EH (cell line): ENCODE measurements at places on chromosomes 6 and 20.

GRCh38 chr20:11905460-11906179, 12.1 kb upstream of the BTBD3 start:
- DNase-seq = peak; percentile 26

GRCh38 chr6:143696664-143697000, 18.9 kb downstream of the PHACTR2 start:
- DNase-seq = peak; percentile 37

- DNase-seq = no peak
Measured at GRCh38 chr6:90062051-90062450, 167.8 kb downstream of the GJA10 start.

DNA sequence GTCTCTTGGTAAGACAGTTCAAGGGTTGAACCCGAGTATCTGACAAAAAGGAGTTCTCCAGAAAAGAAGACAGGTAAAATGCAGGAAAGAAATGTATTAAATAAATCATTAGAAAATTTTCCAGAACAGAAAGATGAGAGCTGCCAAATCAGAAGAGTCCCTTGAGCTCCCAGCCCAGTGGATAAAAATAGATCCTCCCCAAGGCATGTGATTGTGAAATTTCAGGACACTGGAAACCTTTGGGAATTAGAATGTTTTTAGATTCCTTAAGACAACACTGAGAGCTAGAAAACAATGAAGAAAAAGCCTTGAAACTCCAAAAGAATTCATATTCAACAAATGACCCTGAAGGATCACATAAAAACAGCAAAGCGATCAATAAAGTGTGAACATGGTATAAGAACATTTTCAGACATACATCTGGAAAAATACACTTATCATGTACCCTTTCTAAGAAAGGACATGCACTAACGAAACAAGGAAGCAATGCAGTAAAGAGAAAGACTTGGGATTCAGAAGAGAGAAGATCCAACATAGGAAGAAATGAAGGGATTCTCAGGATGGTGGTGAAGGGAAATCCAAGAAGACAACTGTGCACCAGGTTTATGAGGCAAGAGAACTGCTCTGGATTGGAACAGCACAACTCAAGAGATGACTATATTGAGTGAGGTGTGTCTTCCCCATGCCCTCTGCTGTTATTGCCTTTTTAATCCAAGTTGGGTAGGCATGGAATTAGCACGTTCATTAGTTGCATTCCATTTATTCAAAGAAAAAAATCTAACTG, 390.4 kb downstream of the SYNE1 start:
- peak; percentile 72 for DNase-seq
